ENCODE measurements at places on chromosomes 2 and 18.

GRCh38 chr2:19033240-19033639 is 325.2 kb downstream of the OSR1 start:
- no peak for DNase-seq

GRCh38 chr2:133838642-133839365 is 270.5 kb upstream of the NCKAP5 start:
- no peak for DNase-seq

- DNase-seq, result no peak
Measured at GRCh38 chr2:11177871-11178690, 22.8 kb downstream of the SLC66A3 start.

- no peak for DNase-seq
Measured at GRCh38 chr18:36139245-36139644, 9.5 kb downstream of the ELP2 start.

DNA sequence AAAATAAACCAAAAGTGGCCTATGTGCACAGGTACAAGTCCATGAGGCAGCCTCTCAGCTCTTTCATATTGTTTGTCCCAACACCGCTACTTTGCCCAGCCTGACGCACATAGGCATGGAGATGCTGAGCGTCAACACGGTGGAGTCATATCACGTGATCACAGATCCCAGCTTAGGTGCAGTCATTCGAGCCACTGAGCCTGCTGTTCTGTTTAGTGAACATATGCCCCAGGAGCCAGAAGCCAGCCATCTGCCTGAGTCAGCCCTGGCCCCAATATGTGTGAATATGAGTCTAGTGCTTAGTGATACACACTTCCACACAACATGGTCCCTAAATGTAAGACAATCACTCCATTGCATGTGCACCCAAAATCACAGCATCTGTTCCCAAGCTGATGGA is 88.2 kb upstream of the LCLAT1 start:
- no peak for DNase-seq

- no peak for DNase-seq
Measured at GRCh38 chr2:163265562-163265961, 427.0 kb upstream of the KCNH7 start.

DNA sequence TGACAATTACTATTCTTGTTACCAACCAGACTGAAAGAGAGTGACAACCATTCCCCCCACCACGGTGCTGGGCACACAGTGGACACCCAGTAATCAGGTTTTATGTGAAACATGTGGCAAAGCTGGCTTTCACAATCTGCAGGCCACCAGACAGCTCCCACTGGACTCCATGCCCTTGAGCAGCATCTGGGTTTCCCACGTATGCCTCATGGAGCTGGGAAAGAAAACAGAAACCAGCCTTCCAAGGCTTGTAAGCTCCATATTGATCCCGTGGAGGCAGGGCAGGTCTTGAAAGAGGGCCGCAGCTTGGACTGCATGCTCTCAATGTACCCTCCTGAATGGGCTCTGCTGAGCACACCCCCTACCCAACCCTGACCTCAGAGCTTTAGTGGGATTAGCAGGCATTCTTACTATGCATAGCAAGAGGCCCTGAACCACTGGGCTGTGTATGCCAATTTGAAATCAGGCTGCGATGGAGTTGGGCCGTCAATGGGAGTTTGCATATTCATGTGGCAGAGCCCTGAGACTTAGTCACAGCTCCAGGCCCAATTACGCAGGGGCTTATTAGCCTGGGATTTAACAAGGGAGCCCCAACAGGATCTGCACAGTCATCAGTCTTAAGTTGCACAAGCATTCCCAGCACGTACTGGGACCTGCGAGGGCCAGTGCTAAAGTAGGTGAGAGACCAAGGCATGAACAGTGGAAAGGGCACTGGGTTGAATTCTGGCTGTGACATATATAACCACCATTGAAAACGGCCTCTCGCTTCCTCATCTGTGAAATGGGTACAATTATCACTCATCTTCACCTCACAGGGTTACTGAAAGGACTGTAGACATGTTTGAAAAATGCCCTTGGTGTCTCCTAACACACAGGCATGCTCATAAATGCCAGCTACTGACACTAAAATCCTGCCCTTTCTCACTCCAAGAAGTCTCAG is 10.5 kb downstream of the C1QL2 start:
- no peak for DNase-seq

- DNase-seq, result no peak
Measured at GRCh38 chr2:60554074-60554645, 706 bp upstream of the BCL11A start.

DNA sequence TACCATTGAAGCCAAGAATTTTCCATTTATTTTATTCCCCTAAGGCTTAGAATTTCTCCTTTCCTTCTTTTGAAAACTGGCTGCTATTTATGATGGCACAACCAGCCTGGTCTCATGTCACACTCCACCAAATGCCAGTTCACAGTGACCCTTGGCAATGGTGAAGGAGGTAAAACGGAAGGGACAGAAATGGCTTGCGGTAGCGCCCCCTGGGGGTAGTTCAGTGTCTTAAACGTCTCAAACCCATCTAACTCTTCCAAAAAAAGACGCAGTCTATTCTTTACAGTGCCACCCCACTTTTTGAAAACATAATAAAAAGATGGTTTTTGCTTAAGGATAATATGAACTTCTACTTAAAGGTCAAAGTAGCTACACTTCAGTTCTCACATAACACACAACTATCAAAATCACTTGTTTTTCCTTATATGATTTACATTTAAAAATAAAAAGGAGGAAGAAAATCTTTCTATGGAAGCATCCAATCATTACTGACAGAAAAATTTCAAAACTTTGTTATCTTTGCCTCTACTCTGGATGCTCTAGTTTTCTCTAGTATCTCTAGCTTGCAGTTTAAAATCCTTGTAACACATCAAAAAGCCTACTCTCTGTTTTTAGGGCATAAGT is 28.0 kb downstream of the PNO1 start:
- DNase-seq, result peak; percentile 47

- peak; percentile 49 for DNase-seq
Measured at GRCh38 chr18:9708057-9708433, at the start of gene RAB31. RAB31 (plus strand) TSS chr18:9708301; CDS start chr18:9708406, 105 bp downstream.

DNA sequence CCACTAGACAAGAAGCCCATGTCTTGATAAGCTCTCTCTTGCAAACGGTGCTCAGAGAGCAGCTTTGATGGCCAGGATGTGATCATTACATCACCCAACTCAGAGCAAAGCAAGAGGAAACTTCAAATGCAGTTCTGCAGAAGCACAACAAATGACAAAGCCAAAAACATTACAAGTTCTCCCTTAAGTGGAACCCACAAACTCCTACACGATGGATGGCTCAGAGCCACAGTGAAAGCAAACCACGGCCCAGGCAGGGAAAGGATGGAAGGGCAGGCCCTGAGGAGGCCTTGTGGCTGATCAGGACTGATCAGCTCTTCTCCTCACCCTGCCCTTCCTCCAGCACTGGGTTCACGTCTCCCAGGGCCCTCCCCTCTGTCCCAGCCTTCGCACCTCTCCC is 326.4 kb downstream of the EIPR1 start:
- no peak for DNase-seq

DNA sequence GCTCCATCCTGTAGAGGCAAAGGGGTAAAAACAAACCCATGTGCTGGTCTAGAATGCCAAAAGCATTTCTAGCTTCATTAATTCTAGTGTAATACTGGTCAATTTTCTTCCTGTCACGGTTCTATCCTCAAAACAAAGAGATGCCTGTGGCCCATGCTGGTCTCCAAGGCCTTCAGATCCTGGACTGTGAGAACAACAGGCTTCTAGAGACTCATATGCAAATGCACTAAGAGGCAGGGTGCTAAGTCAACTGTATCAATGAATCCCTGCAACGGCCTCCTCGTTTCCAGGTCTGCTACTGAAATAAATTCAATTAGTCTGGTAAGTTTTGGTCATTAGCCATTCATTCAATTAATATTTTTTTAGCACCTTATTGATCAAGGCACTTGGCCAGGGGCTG is 4.0 kb downstream of the IFT172 start:
- peak; percentile 16 for DNase-seq

- DNase-seq, result no peak
Measured at GRCh38 chr2:143254110-143254509, 124.9 kb downstream of the ARHGAP15 start.

DNA sequence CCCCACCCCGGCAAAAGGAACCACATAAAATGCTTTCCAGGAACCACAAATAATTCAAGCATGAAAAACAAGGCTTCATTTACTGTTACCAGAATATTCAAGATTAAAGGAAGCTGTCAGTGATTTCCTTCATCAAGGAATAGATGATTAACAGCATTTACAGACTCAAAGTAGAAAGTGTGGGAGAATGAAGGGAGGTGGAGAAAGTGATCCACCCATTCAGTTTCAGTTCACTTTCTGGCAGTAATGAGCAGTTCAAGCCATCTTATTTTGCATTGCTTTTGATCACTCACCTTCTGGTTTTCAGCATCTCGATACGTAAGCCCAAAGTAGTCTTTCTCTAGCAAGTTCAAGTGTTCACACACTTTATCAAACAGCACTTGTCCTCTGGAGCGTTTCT is 99.0 kb downstream of the EPB41L3 start:
- no peak for DNase-seq

DNA sequence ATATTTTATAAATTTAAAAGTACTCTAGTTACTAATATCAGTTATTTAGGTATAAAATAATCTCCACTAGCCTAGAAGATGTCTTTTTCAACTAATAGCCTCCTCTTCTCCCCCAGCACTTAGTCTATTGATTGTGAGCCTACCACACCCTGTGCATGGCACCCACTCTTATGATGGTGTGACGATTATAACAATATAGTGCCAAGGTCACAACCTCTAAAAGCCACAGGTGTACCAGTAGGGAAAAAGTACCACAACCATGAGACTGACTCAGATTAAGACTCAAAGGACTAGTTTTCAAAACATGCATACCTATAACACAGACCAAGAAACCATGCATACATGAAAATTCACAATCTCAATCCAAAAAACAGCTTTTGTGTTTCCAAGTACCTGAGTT is 27.6 kb downstream of the THADA start:
- no peak for DNase-seq

GRCh38 chr2:56167616-56168562 is 15.9 kb upstream of the CCDC85A start:
- no peak for DNase-seq

- no peak for DNase-seq
Measured at GRCh38 chr2:44200759-44201158, 32.1 kb downstream of the PPM1B start.

DNA sequence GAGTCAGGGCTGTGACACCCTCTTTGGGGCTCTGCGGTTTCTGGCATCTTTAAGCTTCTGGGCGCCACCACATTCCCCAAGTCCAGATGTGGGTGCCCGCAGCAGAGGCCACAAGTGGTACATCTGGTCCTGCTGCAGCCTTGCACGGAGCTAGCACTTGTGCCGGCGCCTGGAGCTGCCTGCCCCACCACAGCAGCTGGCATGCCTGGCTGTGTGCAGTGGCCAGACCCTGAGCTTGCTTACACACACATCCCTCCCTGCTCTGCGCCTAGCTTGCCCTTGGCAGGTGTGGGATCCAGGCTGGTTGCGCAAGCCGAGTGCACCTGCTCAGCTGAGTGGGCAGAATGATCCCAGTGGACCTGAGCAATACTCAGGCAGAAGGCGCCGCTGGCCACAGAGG is 27.3 kb downstream of the SLC4A10 start:
- no peak for DNase-seq
